Stimulated activated CD8-positive, alpha-beta memory T cell treated with anti-CD3 and anti-CD28 coated beads, Interleukin-4, amount 100 ng/mL, for 4 hours (primary cell): ENCODE measurements at places on chromosomes 1 and 21.

GRCh38 chr1:226863446-226863845 is 7.0 kb upstream of the PSEN2 start:
- DNase-seq = no peak

DNA sequence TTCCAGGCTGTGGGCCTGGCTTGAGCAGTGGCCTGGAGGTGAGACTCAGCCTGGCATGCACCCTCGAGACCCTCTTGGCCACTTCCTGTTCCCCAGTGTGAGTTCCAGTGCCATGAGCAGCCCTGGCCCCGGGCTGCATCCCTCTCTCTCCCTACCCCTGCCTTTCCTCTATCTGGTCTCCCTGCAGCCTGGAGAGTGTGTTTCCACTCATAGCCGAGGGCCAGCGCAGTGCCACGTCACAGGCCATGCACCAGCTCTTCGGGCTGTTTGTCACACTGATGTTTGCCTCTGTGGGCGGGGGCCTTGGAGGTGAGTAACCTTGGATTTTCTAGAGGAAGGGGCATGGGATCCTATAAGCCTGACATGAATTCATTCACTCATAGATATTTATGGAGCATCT is 13.6 kb downstream of the RHBG start:
- DNase-seq = no peak

DNA sequence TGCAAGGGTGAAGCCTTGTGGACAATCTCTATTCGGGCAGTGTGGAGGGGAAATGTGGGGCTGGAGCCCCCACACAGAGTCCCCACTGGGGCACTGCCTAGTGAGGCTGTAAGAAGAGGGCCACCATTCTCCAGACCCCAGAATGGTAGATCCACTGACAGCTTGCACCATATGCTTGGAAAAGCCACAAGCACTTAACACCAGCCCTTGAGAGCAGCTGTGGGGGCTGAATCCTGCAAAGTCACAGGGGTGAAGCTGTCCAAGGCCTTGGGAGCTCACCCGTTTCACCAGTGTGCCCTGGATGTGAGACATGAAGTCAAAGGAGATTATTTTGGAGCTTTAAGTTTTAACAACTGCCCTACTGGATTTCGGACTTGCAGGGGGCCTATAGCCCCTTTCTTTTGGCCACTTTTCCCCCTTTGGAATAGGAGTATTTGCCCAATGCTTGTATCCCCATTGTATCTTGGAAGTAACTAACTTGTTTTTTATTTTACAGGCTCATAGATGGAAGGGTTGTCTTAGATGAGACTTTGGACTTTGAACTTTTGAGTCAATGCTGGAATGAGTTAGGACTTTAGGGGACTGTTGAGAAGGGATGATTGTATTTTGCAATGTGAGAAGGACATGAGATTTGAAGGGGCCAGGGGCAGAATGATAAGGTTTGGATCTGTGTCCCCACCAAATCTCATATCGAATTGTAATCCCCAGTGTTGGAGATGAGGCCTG is 16.3 kb upstream of the COL6A1 start:
- DNase-seq = no peak

DNA sequence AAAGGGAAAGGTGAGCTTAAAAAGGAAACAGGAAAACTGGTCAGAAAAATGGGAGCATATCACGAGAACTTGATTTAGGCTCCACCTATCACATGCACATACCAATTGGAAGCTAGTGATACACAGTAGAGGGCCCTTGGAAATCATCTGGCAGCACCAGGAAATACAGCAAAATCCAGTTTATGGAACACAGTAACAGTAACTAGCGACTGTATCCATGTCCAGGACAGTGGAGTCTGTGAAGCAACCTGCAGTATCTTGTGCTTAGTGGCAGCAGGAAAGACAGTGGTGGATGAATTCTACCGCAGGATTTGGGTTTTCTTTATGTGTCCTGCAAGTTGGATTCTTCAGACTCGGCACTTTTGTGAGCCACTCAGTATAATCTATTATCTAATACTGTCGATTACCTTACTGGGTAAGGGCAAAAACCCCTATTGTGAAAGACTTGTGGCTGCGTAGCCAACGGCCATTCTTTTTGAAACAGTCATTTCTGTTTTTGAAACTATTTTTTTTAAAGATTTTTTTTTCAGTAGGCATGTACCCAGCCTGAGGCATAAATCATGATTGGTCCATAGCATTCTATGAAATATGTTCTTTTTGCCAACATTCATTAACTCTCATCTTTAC is 1.6 kb upstream of the KDM4A start:
- DNase-seq = no peak

DNA sequence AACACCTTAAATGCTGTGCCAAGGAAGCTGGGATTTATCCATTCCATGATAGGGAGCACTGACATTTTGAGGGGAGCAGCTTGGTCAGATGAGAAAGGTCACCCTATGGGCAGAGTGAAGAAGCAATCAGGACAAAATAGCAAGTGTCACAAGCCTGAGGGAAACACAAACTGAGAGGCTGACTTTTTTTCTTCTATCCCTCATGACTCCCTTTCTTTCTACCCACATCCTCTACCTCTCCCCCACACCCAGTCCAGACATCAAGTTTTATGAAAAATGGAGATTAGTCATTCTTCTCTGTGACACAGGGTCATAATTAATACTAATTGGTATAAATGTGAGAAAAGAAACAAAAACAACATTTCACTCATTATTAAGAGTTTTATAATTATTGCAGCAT is 103.1 kb downstream of the SLC25A24 start:
- DNase-seq = no peak

- no peak for DNase-seq
Measured at GRCh38 chr21:16377857-16378256, 648.1 kb downstream of the USP25 start.

- DNase-seq = no peak
Measured at GRCh38 chr1:156342166-156342955, 4.0 kb downstream of the TSACC start.

GRCh38 chr1:2948751-2949680 is 72.3 kb upstream of the ACTRT2 start:
- DNase-seq = no peak

- DNase-seq = no peak
Measured at GRCh38 chr1:160309185-160309557, 24.2 kb upstream of the PEX19 start.

GRCh38 chr1:78980511-78980910 is 26.0 kb downstream of the ADGRL4 start:
- DNase-seq = no peak

GRCh38 chr1:91092503-91092902 is 70.7 kb upstream of the ZNF644 start:
- no peak for DNase-seq

- no peak for DNase-seq
Measured at GRCh38 chr1:183554577-183554976, 35.7 kb downstream of the NCF2 start.

- no peak for DNase-seq
Measured at GRCh38 chr1:104648269-104648691, 898.6 kb downstream of the AMY1C start.

DNA sequence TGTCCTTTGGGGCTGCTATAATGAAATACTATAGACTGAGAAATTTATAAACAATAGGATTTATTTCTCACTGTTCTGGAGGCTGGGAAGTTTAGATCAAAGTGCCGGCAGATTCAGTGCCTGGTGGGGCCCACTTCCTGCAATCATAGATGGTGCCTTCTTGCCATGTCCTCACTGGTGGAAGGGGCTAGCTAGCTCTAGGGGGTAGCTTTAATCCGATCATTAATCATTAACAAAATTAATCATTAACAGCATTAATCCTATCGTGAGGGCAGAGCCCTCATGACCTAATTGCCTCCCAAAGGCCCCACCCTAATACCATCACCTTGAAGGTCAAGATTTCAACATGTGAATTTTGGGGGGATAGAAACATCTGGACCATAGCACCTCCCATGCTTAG is 124.3 kb downstream of the TRABD2B start:
- DNase-seq = no peak

DNA sequence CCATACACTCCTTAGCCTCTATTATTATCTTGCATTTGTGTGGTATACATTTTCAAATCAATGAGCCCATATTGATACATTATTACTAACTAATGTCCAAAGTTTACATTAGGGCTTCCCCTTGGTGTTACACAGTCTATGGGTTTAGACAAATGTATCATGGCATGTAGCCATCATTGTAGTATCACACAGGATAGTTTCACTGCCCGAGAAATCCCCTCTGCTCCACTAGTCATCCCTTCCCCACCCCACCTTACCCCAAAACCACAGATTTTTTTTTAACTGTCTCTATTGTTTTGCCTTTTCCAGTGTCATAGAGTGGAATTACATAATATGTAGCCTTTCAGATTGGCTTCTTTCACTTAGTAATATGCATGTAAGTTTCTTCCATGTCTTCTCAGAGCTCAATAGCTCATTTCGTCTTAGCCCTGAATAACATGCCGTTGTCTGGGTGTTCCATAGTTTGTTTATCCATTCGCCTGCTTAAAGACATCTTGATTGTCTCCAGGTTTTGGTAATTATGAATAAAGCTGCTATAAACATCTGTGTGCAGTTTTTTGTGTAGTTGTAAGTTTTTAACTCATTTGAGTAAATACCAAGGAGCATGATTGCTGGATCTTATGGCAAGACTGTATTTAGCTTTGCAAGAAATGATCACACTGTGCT is 86.4 kb upstream of the LYST start:
- no peak for DNase-seq

DNA sequence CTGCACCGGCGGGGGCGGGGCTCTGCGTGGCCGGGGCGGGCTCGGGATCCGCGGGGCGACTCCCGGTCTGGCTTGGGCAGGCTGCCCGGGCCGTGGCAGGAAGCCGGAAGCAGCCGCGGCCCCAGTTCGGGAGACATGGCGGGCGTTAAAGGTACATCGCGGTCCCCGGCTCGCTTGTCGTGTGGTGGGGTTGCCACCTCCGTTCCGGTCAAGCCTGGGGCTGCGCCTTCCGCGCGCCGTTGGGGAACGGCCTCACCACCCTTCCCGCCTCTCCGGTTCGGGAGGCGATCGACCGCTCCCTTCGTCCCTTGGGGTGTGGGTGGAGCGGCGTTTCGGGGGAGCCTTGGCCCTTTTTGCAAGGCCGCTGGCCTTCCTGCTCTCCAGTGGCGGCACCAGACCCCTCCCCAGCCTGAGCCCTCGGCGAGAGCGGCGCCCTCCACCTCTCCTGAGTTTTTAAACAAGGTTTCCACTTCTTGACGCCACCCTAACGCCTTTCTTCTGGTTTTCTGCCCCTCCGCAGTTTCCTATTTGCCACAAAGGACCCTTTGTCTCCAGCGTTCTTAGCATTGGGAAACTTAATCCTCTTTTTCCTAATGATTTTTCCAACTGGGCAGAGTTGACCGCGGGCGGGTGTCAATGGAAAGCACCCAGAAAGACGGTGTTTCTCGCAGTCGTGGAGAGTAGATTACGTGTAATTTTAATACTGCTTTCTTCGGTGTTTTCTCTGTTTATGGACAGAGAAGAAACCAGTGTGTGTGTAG is at the start of the genes LEPR and LEPROT:
Gene LEPR, plus strand, starts transcription at position 79 of the 761 bp plus-strand sequence. CDS start 144,898 bp downstream, outside the sequence.
Gene LEPROT, plus strand, starts transcription at position 79 of the 761 bp plus-strand sequence. Its CDS starts 57 bp downstream, at position 136.
- DNase-seq = peak; percentile 4

GRCh38 chr1:26045722-26046245 is at the start of gene SLC30A2:
Gene SLC30A2, minus strand, starts transcription at chr1:26046118. Its CDS starts 222 bp downstream, at chr1:26045896.
- no peak for DNase-seq

DNA sequence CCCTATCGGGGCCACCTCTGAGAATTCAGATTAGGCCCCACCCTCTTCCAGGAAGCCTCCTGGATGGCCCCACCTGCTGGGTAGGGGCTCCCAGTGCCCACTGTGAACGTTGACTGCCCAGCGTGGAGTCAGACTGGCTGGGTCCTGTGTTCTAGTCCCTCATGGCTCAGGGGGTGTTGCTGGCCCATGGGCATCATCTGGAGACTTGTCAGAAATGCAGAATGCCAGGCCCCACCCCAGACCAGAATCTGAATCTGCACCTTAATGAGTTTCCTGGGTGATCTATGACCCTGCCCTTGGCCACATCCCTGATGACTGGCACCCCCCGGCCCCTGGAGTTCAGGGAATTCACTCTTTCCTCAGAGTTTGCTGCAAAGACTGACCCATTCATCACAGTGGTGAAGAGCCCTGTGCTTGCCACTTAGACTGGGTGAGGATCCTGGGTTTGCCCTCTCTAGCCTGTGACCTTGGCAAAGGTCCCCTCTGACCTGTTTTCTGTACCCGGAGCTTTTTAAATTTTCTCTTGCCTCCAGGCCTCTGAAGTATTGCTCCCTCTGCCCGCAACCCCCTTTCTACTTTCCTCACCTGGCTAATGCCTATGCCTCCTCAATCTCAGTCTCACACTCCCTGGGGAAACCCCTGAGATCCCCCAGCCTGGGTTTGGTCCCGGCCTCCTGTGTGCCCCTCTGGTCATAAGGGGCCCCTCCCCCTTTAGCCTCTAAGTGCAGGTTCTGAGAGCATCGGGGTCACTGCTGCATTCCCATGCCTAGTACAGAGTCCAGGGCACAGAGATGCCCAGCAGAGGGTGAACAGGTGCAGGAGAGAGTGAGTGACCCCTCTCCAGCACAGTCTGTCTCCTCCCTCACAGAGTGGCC is 184.2 kb downstream of the MATN1 start:
- no peak for DNase-seq

DNA sequence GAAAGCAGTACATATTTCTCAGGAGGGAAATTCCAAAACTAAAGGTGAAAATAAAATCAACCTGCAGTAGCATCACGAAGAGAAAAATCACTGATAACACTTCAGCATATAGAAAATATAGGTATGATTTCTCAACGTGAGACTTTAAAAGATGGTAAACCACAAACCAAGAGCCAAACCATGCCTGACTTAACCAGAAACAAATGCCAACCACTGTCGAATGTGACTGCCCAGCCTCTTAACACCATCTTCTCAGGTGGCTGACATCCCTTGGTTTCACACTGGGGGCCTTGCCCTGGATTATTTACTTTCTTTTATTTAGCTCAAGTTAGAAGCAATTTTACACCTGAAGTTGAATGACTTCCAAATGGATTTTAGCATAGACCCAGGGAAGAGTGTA is 10.1 kb downstream of the HMGCS2 start:
- no peak for DNase-seq

- no peak for DNase-seq
Measured at GRCh38 chr1:220527279-220527907, 543 bp upstream of the MARK1 start.

GRCh38 chr21:33760641-33761440 is 118.5 kb downstream of the ITSN1 start:
- no peak for DNase-seq

DNA sequence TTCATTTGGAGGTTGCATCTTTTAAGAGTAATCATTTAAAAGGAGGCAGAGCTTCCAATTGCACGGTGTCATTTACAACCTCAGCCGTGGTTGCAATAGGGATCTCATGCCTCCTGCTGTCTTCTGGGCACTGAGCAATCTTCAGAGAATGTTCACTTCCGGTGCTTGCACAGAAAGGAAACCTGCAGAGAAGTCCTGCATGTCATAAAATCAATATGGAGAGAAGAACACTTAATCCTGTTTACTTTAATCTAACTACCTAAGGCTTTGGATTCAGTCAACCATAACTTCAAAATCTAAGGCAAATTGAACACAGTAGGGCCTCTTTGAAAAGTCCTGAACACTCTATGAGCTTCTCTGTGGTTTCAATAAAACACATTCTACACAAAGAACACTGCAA is 11.3 kb upstream of the MAP10 start:
- no peak for DNase-seq

- DNase-seq = no peak
Measured at GRCh38 chr21:42623694-42624093, 29.7 kb upstream of the PDE9A start.
